NCI-H774 (cell line): ENCODE measurements at places on chromosomes 4 and X.

DNA sequence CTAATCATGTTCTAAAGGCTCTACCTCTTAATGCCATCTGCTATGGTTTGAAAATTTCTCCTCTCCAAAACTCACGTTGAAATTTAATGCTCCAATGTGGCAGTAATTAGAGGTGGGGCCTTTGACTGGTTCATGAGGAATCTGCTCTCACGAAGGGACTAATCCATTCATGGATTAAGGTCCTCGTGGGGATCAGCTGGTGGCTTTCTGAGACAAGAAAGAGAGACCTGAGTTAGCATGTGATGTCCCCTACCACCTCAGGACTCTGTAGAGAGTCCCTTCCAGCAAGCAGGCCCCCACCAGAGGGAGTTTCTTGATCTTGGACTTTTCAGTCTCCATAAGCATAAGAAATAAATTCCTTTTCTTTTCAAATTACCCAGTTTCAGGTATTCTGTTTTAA lies 65.3 kb downstream of the WDFY3 start:
- DNase-seq = no peak

DNA sequence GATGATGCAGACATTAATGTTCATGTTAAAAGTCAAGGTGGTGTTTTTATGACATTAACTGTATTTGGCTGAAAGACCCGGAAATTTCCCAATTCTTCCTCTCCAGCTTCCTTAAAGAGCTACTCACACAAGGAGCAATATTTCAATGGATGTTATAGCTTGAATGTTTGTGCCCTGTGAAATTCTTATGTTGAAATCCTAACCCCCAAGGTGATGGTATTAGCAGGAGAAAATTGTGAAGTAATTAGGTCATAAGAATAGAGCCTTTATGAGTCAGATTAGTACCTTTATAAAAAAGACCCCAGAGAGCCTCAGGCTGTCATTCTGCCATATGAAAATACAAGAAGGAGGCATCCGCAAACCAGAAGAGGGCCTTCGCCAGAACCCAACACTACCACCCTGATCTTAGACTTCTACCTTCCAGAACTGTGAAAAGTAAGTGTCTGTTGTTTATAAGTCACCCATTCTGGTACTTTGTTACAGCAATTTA lies 3.6 kb downstream of the TLR1 start:
- DNase-seq = no peak

DNA sequence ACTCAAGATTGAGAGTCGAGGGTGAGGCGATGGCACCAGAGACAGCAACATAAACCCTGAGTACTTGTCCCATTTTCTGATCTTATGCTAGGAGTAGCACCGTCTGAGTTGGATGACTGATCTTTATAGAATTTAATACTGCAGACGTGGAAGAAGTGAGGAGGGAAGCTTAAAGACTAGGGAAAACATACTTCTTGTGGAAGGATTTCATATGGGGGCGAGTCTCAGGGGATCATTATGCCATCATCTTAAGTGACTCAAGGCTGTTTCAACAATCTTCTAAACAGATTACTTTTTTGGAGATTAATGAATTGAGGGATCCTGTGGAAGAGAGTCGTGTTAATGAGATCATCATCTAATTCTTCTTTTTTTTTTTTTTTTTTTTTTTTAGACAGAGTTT lies 17.2 kb upstream of the FAT1 start:
- DNase-seq = no peak

DNA sequence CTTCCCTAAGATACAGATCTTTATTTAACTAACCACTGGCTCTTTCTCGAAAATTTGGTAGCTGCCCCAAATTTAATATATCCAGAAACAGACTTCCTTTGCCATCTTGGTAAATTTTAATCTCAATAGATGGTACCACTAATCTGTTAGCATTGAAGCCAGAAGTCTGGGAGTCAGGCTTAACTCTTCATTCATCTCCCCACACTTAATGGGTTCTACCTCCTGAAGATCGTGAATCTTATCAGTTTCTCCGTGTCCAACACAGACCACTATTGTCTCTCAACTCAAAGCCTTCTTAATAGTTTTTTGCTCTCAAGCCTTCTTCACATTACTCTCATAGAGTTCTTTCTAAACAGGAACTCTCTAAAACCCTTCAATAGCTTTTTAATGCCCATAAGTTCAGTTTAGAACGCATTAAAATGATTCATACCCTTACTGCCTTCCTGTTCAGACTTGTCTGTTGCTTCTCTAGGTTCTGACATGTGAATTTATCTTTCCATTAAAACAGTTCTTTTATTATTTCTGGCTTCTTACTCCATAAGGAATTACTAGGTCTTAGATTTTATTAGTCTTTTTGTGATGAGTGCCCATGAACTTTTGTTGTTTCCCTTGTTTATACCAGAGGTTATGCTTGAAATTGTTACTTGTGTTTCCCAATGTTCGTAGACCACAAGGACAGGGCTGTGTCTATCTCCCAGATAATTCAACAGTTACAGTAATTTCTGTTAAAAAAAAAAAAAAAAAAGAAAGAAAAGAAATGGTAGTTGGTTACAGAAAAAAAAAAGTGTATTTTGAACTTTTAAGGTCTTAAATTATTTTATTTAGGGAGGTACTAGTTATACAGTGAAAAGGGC lies 54.7 kb downstream of the SMARCAD1 start:
- DNase-seq = no peak

GRCh38 chrX:123170546-123170945 lies 13.5 kb upstream of the GRIA3 start:
- DNase-seq = no peak

GRCh38 chr4:84958434-84958833 lies 8.1 kb downstream of the WDFY3 start:
- DNase-seq = no peak

DNA sequence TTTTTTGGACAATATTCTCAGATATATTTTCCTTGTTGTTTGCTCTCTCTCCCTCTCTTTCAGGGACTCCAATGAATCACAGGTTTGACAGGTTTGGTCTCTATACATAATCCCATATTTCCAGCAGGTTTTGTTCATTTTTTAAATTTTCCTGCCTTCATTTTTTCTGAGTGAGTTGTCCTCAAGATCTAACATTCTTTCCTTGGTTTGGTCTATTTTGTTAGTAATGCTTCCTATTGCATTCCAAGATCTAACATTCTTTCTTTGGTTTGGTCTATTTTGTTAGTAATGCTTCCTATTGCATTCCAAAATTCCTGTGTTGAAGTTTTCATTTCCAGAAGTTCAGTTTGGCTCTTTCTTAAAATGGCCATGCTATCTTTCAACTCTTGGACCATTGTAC lies 45.3 kb upstream of the ZMAT1 start:
- DNase-seq = no peak

DNA sequence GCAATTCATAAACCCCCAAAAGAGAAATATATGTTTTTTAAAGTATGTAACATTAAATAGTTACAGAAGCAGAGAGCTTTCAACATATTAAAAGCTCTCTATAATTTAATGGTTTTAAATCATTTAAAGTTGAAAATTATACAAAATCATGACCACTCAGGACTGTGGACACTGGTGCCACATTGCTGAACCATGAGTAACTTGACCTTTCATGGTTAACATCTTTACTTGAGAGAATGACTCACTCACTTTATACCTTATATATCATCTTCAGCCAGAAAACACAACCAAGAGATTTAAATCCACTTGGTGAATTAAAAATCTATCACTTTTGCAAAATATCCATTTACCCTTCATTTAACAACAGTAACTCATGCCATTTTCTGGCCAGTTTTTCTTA lies 584.3 kb upstream of the SMIM31 start:
- no peak for DNase-seq

DNA sequence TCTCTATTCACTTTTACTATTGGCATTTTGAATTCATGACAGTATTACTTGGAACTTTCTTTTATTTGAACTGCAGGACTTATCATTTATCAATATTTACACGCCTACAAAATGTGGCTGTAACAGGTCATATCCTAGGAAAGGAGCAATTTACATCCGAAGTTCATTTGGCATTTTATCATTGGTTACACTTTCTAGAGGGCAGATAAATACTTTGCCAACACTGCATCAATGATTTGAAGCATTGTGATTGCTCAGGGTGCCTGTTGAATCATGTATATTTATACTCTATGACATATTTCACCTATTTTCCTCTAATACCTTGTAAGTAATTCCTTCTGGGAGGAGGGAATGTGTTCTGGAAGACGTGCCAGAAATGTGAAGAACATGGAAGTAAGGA lies 136.7 kb downstream of the MID1IP1 start:
- DNase-seq = no peak
